Progenitor cell of endocrine pancreas (in vitro differentiated cells): ENCODE measurements at places on chromosomes 5 and 9. TPM values are rescaled to one million over a fixed set of nuclear protein-coding genes. Genes with fewer than 3 reads are reported as not detected.

Gene IL7R
- not detected in 2 replicates for total RNA-seq

Gene MARVELD2
- total RNA-seq: 67.0 and 71.6 TPM in 2 replicates

DNA sequence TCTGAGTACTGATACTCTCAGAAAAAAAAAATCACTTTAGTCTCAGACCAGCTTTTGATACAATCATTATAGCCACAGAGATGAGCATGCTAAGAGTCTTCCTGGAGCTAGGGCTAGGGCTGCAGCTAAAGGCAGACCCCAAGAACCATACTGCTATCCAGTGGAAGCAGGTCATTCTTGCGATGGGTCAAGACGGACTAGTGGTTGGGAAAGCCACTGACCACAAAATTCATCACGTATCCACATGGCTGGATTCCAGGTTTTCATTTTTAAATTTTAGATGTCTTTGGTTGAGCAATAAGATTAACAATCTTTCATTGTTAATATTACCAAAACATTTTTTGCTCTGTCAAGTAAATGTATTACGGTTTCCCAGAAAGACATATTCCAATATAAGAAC lies 598.1 kb downstream of the DNAH5 start:
- H3K36me3 ChIP-seq: no peaks in the 10 kb centered on the region
- no peak for DNase-seq
- H3K27me3 ChIP-seq: no peaks in the 10 kb centered on the region
- no peak overlapping the region for H3K4me3 ChIP-seq

DNA sequence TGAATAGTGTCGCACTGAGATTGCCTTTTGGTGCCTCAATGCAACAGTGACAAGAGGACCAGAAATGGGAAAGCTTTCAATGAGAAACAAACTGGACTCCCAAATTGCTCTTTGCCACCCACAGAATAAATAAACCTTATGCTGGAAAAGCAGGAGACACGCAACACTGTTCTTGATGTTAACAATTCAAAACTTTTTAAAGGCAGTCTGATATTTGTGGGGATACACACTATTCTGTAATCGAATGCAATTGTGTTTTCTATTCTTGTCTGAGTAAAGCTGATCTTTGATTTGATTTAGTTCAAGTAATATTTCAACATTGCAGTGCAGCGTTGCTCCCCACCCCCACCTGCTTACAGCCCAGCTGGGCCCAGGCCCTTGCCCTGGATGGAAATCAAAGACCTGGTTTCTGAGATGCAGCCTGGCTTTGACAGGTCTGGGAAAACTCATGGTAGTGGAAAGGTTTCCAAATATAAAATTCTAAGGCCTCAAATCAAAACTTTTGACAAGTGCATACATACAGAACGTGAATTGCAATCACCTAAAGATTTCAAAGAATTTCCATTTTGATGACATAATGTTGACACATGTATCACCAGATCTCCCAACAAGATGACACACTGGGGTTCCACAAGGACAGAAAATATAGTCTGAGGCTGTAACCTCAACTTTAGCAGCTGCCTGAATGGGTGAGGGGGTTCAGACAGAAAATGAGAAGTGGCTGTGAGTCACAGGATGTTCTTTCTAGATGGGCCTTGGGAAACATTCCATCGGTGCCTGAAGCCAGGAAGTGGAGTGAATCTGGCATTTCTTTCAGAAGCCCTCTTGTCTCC lies 55.1 kb downstream of the ABCA1 start:
- H3K4me1 ChIP-seq: peaks cover 21% of the 10 kb centered on the region
- no peak overlapping the region for H3K4me3 ChIP-seq

- H3K36me3 ChIP-seq: no peaks in the 10 kb centered on the region
- no peaks in the 10 kb centered on the region for H3K4me1 ChIP-seq
- DNase-seq: no peak
Observed at GRCh38 chr5:33828626-33829308, 63.0 kb downstream of the ADAMTS12 start.

DNA sequence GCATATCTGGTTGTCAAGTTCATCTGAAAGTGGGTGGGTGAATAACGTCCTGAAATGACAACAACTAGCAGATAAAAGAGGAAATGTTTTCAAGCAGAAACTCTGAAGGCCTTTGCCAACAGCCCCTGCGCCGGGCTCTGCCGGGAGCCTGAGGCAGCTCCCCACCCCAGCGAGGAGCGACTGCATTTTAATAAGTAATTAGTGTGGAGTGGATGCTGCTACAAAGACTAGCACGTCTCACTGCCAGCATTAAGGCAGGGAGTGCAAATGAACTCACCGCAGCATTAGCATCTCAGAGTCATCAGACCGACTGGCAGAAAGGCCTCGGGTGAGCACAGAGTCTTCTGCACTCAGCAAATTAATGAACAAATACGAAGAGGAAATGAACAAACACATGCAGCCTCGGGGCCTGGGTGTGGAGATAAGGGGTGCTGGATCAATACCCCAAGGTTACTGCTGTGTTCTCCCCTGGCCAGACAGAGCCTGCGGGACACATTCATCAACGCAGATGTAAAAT lies 63.8 kb downstream of the VAV2 start:
- H3K4me1 ChIP-seq: peaks cover 44% of the 10 kb centered on the region
- H3K36me3 ChIP-seq: peaks cover 7% of the 10 kb centered on the region
- H3K27me3 ChIP-seq: no peaks in the 10 kb centered on the region
- peak; percentile 49 for DNase-seq
